ENCODE measurements at places on chromosomes 4 and X. TPM values are rescaled to one million over a fixed set of nuclear protein-coding genes. Genes with fewer than 3 reads are reported as not detected.

The RELL1 gene
- total RNA-seq: 7.7 TPM

The S100G gene
- not detected for total RNA-seq

The ENPP6 gene
- total RNA-seq: 0.11 TPM

The CCDC158 gene
- total RNA-seq: not detected

The ADH1B gene
- 0.91 TPM for total RNA-seq

The FREM3 gene
- not detected for total RNA-seq

The RAB41 gene
- not detected for total RNA-seq

The ITIH6 gene
- total RNA-seq: not detected

The IL2 gene
- total RNA-seq: 1,394 TPM

GRCh38 chr4:72302981-72303704 lies 265.9 kb downstream of the ADAMTS3 start:
- DNase-seq: peak; percentile 15

GRCh38 chrX:114058988-114059418 lies 524.9 kb upstream of the HTR2C start:
- DNase-seq: no peak

- DNase-seq: no peak
These were observed 305.4 kb downstream of the MAPK10 start for GRCh38 chr4:86054286-86055032.

- DNase-seq: no peak
These were observed 9.4 kb downstream of the TEX13A start for GRCh38 chrX:105211066-105211575.

GRCh38 chr4:166198041-166198440 lies 325.0 kb downstream of the TLL1 start:
- no peak for DNase-seq

DNA sequence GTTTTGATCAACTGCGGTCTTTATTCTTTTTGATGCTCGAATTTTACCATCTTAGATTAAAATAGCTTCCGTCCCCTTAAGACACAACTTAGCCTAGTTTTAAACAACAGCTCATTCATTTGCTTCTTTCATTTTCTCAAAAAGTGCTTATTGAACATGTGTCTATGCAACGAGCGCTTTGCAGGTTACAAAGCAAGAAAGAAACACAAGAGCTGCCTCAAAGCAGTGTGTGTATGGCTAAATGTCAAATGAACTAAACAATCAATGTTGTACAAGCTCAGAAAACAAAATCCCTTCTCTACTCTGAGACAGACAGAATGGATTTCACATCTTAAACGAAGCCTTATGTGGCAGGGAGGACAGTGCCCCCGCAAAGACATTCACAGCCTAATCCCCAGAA lies 61.0 kb downstream of the EVC2 start:
- no peak for DNase-seq

DNA sequence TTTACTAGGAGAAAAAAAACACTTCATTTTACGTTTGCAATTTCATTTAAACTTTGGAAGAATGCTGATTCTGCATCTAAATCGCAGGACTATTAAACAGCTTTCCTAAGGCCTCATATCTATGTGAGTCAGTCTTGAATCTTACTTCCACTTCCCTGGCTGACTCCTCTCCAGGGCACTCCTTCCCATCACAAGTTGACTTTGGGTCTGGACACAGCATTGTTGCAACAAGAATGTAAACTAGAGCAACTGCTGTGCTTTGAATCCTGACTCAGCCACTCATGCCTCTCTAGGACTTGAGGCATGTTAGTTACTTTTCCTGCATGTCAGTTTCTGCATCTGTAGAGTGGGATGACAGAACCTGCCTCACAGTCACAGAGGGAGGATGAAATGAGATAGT lies 413.8 kb downstream of the FAT4 start:
- DNase-seq: no peak

- DNase-seq: no peak
These were observed 233.6 kb downstream of the EVC2 start for GRCh38 chr4:5474756-5475155.

GRCh38 chr4:33998291-33998690 lies 2246.0 kb downstream of the ARAP2 start:
- no peak for DNase-seq

DNA sequence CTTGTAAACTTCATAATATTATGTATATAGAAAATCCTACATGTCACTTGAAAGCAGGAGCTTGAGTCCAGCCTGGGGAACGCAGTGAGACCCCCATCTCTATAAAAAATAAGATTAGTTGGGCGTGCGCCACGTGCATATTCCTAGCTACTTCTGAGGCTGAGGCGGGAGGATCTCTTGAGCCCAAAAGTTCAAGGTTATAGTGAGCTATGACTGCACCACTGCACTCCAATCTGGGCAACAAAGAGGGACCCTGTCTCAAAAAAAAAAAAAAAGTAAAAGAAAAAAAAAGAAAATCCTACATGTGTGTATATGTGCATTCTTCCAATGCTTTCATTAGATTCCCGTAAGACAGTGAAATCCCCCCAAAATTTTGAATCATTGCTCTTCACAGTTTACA lies 1.7 kb downstream of the SEC31A start:
- DNase-seq: no peak

- no peak for DNase-seq
These were observed 94.5 kb downstream of the ANXA3 start for GRCh38 chr4:78645853-78646757.

GRCh38 chr4:128697323-128697722 lies 112.2 kb upstream of the JADE1 start:
- DNase-seq: no peak

DNA sequence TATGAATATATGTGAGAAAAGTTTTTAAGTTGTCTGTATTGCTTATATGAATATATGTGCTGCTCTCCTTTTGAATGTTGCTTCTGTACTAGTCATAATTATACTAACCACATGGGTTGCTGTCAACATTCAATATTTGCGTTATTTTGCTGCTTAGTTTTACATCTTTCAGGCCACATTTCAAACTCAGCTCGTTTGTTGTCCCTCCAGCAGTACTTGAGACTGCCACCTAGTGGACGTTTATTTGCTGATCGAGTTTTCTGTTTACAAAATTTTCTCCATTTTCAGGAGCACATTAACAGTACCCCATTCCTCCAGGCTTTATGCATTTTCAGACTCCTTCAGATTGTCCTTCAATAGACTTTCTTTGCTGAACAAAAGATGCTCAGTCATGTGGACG lies 75.8 kb downstream of the NUDT11 start:
- no peak for DNase-seq

DNA sequence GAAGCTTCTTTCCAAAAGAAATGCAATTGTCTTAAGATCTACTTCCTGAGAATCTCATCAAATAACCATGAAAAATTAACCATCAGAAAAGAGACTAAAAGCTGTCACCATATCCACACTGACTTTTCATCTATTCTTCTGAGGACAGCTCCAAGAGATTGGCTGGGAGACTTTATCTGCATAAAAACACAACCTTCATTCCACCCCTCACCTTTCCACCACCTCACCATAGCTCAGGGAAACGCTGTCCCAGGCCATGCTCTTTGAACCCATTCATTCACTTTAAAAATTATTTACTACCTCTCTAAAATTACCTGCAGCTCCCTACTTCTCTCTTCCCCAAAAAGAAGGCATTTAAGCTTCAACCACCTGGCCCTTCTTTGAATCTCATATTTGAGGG lies 2.4 kb downstream of the FAM13A start:
- DNase-seq: no peak

DNA sequence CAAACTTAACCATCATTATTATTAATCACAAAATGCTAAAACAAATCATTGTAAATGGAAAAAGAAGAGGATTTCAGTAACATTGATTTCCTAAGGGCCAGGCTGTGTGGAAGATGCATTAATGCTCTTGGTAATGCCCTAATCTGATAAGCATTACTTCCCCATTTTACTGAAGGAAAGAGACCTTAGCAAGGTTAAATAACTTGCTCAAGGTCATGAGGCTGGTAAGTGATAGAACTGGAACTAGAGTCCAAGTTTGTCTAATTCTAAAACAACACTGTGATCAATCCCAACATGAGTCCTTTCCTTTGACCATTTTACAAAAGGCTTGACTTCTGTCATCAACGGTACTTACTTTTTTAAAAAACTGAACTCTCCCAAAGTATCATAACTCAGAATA lies 32.6 kb downstream of the ADAMTS3 start:
- no peak for DNase-seq

- DNase-seq: no peak
These were observed 85.0 kb downstream of the HPGD start for GRCh38 chr4:174437324-174437723.

DNA sequence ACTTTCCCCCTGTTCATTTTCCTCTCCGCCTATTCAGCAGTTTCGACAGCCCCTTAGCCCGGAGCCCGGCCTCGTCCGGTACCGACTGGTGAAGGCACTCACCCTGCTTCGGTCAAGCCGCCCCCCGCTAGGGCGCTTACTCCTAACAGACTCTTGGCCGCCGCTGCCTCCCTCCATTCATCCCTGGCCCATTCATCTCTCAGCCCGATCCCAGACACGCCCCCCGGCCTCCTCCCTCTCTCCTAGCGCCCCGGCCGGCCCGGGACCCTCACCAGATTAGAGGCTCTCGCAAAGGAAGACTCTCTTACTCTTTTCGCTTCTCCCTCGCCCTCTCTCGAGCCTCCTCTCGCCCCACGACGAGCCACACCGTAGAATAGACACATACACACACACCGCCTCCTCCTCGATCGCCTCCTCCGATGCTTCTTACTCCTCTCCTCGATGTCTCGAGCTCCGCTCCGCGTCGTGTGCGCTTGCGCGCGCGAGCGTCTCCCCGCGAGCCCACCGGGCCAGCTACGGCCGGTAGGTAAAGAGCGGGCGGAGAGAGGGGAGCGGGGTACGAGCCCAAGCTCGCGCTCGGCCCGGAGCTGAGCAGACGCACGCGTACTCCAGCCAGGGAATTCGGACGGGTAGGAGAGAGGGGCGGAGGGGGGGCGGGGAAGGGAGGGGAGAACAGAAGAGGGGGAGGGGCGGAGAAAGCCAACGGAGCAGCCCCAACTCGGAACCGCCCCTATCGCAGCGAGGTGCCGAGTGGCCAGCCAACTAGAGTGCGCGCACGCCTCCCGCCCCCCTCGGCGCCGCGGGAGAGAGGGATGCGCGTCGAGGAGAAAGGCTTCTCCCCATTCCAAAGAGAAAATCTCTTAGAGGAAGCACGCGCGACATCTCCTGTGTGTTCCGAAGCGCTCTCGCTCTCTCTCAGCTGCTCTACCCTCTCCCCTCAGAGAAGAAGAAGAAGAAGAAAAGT lies at the start of gene WNK3:
TSS of gene WNK3 (minus strand) at position 633 of the 964 bp plus-strand sequence.
- DNase-seq: peak; percentile 30

DNA sequence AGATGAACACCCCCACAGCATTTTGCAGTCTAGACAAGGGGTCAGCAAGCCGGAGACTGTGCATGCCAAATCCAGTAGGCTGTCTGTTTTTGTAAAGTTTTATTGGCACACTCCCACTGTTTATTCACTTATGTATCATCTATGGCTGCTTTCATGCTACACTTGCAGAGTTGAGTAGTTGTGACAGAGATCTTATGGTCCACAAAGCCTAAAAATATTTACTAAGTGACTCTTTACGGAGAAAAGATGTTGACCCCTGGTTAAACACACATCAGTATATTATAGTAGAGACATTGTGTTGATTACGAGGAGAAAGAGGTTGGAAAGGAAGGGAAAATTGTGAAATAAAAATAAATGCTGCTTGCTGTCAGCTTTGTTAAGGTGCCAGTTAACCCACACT lies 2.2 kb upstream of the LHFPL1 start:
- no peak for DNase-seq

GRCh38 chr4:121998024-121998423 lies 46.2 kb upstream of the TRPC3 start:
- no peak for DNase-seq

DNA sequence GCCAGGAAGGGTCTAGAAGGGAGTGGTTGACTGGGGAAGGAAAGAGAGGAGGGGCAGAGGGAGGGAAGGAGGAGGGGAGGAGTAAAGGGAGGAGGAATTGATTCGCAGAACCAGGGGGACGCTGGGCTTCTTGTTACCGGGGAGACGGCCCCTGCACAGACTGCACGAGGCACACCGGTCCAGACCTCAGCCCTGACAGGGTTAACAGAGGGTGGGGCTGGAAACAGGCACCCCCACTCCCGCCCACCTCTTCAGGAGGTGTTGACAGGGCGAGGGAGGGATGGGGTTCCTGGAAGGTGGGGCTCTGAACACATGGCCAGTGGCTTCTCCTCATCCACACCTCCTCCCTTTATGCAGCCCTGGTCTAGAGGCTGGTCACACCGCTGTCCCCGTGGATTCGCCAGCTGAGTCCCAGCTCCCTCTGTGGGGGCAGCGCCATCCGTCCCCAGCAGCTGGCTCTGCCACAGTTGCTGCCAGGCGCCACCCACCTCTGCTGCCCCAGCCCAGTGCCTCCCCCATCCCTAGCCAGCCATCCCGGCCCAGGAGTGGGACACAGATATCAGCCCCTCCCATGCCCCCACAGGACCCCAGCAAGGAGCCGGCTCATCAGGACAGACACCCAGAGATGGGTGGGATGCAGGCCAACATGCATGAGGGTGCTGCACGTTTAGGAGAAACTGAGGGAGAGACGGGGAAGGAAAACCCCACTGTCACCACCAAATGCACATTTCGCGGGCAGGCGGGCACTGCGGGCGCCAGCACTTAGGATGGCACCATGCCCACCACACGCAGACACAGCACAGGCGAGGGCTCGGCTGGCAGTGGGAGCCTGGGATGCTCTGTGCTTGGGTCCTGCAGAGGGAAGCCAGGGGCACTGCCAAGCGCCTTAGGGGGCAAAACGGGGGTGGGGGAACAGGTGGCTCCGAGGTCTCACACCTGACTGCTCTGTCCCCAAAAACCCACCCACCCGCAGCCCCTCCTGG lies 87.6 kb downstream of the ABLIM2 start:
- DNase-seq: no peak

- no peak for DNase-seq
These were observed 297.4 kb upstream of the MAGEC2 start for GRCh38 chrX:142502441-142502840.

GRCh38 chr4:37389967-37390580 lies 145.5 kb downstream of the NWD2 start:
- no peak for DNase-seq

GRCh38 chr4:8836664-8837171 lies 34.9 kb downstream of the HMX1 start:
- no peak for DNase-seq

DNA sequence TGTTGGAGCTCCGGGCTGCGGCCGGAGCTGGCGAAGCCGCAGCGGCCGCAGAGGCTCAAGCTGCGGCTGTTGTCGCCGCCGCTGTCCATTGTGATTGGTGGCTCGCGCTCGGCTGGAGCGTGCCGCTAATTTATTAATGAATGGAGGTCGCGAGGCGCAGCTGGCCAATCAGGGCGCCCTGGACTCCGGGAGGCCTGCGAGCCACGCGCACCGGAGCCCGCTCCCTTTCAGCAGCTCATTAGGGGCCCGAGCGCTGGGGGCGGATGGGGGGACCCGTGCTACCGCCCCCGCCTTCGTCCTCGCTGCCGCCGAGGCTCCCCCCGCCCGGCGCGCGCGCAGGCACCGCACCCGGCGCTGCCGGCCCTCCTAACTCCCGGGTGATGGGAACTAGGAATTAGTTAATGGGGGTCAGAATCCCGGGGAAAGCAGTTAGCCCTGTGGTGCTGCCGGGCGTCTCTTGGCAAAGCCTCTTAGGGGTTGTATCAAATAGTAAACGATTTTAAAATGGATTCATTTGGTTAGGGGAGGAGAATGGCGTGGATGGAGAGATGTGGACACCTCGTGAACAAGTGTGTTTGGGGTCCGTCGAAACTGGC lies 589 bp upstream of the NEUROG2 start:
- DNase-seq: no peak

- no peak for DNase-seq
These were observed 167.5 kb upstream of the PCDH10 start for GRCh38 chr4:132981611-132982010.

Measured in activated T-cell treated with anti-CD3 and anti-CD28 coated beads, Interleukin-2, amount 50 U/mL, for 4 hours (primary cell).